ENCODE measurements at places on chromosomes 1 and 21.
A peak's percentile ranks its signal among the peaks of the same experiment; 100 is the strongest.

DNA sequence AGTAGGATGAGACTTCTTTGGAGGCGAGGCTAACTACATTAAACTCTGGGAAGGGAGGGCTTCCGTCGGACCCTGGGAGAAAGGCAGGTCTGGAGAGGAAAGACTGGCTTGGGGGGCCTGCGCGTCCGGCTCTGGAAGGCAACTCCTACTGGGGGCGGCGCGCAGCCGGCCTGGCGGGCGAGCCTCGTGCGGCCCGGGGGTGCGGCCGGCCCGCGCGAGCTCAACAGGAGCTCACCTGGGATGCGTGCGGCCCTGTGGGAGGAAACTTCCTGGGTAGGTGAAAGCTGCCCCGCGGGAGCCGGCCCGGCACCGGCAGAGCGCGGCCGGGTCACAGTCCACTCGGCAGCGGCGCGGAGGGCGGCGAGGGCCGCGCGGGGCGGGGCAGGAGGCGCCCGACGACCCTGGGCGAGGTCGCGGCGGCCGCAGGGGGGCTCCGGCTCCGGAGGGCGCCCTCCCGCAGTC is 449 bp downstream of the EPS15 start:
- DNase-seq: peak; percentile 28

DNA sequence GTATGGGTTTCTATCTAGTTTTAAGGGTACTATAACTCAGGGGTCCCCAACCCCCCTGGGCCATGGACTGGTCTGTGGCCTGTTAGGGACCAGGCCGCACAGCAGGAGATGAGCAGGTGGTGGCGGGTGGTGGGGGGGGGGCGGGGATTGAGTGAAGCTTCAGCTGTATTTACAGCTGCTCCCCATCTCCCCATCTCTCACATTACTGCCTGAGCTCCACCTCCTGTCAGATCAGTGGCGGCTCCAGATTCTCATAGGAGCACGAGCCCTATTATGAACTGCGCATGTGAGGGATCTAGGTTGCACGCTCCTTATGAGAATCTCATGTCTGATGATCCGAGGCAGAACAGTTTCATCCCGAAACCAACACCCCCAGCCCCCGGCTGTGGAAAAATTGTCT is 95.1 kb upstream of the SLC45A1 start:
- no peak for DNase-seq

- no peak for DNase-seq
Observed at GRCh38 chr1:29466258-29466657, 229.9 kb downstream of the PTPRU start.

DNA sequence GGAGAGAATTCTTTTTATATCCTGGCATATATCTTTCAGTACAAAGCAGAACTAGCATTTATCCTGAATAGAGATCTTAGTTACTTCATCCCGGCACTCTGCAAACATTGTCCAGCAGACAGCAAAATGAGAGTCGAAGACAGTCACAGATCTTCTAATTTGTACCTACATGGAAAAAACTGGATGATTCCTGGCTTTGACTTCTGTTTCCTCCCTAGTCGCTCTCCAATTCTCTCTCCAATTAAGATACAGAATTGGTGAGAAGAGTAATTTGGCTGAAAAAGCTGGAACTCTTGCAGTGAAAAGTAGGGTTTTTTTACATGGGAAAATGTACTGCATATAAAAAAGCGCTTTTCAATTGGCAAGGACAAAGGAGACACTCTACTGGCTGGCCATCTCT is 151.1 kb upstream of the C8B start:
- DNase-seq: no peak

GRCh38 chr21:33025489-33026442 is at the start of gene OLIG2:
OLIG2 (plus strand) TSS chr21:33025935; CDS start chr21:33026863, 928 bp downstream.
- DNase-seq: no peak

GRCh38 chr1:1407636-1408318 is 684 bp upstream of the MRPL20 start:
- peak; percentile 18 for DNase-seq

DNA sequence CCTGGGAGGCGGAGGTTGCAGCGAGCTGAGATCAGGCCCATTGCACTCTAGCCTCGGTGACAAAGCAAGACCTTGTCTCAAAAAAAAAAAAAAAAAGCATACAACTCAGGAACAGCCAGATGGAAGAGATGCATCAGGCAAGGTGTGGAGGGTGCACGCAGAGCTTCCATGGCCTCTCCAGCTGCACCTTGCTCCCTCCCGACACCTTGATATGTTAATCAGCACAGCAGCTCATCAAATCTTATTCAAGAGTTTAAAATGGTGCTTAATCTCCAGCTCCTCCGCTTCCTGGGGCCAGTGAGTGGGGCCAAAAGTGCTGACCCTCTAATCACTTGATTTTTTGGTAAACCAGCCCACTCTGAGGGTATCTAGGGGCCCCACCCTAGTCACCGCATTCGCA is 29.3 kb upstream of the FAM89A start:
- no peak for DNase-seq

GRCh38 chr1:15345705-15346345 is 63.9 kb upstream of the EFHD2 start:
- DNase-seq: peak; percentile 79

DNA sequence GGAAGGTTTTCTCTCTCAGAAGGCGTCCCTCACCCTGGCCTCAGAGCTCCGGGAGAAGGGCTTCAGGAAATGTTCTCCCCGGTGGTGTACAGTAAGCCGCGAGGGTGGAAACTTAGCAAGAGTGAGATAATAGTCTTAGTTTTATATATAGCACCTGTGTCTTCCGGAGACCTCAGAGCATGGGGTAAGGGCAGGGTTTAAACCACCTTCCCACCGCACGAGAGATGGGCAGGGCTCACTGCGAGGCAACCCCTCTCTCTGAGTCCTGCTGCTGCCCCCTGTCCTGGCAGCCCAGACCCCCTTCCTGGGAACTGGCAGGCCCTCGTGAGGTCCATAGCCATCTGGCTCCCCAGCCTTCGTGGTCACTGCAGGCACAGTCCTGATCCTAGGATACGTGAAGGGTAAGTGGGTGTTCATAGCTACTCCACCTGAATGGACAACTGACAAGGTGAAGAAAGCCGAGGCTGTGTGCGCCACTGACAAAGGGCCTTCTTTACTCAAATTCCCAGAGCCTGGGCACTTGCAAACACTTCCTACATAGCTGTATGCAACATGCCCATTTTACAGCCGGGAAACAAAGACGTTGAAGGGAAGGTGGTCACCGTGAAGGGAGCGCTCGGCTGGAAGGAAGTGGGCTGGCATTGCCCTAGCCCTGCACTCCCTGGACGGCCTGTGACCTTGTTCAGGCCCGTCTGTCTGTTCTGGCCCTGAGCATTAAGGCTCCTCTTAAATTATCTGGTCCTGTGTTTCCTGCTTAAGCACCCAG is 26.9 kb downstream of the ITPKB start:
- DNase-seq: no peak

All from CD4-positive, alpha-beta T cell treated with Interferon gamma for 1 hour (primary cell).